ENCODE measurements at places on chromosomes 5 and 9.

DNA sequence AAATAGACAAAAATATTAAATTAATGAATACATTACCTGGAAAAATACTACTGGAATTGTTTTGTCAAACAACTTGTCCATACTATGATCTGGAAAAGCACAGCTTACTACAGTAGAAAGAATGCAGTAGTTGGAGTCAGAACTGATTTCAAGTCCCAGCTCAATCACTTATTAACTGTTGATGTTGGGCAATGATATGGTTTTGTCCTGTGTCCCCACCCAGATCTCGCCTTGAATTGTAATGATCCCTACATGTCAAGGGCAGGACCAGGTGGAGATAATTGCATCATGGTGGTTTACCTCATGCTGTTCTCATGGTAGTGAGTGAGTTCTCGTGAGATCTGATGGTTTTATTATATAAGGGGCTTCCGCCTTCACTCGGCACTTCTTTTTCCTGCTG lies 247.5 kb downstream of the CD180 start:
- ATAC-seq = no peak

GRCh38 chr9:129145841-129146292 lies 32.2 kb downstream of the IER5L start:
- ATAC-seq = no peak

GRCh38 chr5:127086589-127086988 lies 13.3 kb upstream of the C5orf63 start:
- ATAC-seq = no peak

DNA sequence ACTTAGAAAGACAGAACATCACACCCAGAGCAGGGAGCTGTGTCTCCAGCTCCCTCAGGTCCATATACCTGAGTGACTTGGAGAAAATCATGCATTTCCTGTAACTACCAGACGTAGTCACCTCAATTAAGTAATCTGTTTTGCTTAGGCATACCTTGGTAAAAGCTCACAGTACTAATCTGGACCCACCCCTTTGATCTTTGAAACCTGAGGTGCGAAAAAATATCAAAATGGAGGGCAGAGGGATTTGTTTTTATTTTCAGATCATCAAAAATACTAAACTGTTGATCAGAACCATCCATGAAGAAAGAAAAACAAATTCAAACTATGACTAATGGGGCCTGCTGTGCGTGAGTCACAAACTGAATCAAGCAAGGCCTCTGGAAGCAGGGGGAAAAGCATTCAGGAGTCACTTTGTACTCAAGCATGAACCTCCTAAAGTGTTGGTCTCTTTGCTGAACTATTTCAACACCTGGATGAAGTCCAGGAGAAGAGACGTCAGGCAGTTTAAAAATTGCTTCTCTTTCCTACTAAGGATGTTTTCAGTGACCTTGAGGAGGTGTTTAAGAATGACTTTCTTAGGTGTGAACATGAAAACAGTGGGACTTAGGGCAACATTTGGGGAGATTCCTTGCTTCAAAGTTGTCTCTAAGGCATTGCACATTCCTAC lies 76.3 kb downstream of the MUSK start:
- no peak for ATAC-seq

- no peak for ATAC-seq
Observed at GRCh38 chr5:151706906-151707305, 20.2 kb upstream of the SPARC start.

- ATAC-seq = no peak
Observed at GRCh38 chr9:108811944-108812343, 43.8 kb downstream of the ACTL7B start.

- ATAC-seq = no peak
Observed at GRCh38 chr5:177469750-177470525, 3.5 kb downstream of the DBN1 start.

- ATAC-seq = no peak
Observed at GRCh38 chr5:152089644-152090043, 165.0 kb upstream of the GLRA1 start.

GRCh38 chr5:172561151-172561550 lies 79.9 kb upstream of the NEURL1B start:
- no peak for ATAC-seq

GRCh38 chr5:88474574-88474973 lies 205.9 kb upstream of the TMEM161B start:
- ATAC-seq = no peak

- no peak for ATAC-seq
Observed at GRCh38 chr9:120729791-120730241, 15.5 kb upstream of the MEGF9 start.

DNA sequence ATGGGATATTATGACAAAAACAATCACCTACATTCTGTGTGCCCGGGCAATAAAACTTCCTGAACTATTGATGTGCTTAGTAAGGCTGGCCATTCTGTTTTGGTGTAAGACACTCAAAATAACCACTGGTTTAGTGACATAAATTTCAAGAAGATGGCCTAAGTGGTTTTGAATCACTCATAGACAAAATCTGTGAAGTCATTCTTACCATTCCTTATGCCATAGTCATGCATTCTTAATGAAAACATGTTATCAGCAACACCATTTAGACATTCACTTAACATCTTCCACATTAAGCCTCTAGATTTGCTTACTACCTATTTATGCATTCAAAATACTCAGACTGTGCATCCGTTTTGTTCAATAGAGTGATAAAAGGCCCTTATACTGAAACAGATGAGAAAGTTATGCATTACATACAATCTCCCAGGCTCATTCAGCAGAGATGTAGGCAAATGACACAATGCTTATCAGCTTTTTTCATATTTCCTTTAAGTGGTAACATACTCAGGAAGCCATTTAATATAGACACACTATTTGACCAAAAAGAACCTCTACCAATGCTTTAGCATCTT lies 848.8 kb upstream of the DMAC1 start:
- no peak for ATAC-seq

- no peak for ATAC-seq
Observed at GRCh38 chr5:32115985-32116384, 58.1 kb downstream of the GOLPH3 start.

DNA sequence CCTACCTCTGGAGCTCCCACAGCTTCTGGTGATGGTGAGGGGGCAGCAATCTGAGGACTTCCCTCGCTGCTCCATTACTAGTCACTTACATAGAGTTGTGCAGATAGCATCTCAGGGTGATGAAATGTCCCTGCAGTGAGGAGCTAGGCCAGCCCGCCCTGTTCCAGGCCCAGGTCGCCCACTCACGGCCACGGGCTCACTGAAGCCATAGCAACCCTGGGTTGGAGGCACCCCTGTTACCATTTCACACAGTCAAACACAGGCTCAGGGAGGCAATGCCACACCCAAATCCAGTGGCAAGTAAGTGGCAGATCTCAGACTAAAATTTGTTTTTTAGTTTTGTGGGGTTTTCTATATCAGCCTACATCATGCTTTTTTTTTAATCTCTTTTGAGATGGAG lies 19.6 kb downstream of the SH2D3C start:
- ATAC-seq = no peak

GRCh38 chr9:81396528-81396927 lies 292.8 kb downstream of the TLE1 start:
- ATAC-seq = no peak

GRCh38 chr9:38075272-38075671 lies 6.2 kb upstream of the SHB start:
- no peak for ATAC-seq

DNA sequence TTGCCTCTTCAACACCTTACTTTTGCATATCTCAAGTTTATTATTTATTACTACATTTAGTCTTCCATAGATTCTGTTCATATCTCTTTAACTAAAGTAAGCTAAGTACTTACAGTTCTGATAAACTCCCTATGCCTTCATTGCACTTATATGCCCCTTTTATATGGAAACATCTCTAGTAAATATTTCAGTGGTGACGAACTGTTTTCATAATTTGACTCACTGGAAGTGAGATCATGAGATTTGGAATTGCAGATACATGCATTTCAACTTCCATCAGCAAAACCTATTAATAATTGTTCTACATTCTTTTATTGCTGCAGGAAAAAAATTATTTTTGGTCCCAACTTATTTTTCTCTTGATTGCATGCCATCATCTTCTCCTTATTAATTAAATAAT lies 263.5 kb downstream of the CD180 start:
- no peak for ATAC-seq

GRCh38 chr5:72847439-72847838 lies 31.0 kb downstream of the TNPO1 start:
- ATAC-seq = no peak

GRCh38 chr5:151286246-151286645 lies 17.3 kb downstream of the SLC36A3 start:
- no peak for ATAC-seq

DNA sequence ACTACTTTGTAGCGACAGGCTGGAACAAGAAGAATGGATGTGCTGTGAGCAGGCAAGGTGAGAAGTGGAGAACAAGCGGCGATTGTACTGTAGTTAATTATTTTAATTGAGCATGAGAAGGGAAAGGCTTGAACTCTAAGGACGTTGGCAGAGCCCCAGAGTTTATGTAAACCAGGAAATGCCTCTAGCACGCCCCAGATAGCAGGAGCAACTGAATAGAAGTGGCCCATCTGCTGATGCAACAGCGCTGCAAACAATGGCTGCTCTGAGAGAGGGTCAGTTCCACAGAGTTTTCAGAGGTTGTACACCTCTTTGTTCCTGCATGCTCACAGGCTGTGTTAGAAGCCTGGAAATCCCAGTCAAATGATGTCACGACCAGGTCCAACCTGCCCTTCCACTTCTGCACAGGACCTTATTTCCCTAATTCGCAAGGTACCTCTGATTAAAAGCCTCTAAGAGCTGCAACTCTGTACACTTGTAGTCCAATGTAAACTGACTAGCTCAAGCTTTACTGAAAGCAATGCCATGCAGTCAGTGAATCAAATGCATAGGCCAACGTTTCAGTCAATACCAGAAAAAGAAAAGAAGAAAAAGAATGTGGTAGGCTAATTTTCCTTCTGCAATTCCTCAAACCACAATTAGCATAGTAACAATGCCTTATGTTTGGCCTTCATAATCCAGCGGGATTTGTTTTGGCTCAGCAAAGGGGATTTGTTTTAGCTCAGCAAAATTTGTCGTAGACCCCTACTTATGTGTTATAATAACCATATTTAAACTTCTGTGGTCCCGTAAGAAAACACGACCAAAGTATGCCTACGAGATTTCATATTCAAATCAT lies 119.6 kb upstream of the RETREG1 start:
- no peak for ATAC-seq

GRCh38 chr9:114264806-114265550 lies 57.9 kb upstream of the ORM1 start:
- no peak for ATAC-seq

DNA sequence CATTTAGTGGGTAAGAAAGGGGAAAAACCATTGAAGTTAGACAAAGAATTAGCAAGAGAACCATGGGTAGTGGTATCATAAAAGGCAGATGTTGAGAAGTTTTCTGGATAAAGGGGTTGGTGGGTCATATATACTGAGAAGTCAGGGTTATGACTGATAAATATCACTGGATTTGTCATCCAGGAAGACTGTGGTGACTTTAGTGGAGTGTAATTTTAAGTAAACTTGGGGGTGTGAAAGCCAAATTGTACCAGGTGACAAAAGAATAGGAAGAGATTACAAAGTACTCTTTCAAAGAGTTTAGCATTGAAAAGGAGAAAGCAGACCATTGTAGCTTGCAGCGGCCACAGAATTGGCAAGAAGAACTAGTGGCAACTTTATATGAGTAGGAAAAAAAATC lies 315.2 kb upstream of the DMAC1 start:
- ATAC-seq = no peak

GRCh38 chr9:123437201-123437600 lies 81.2 kb downstream of the CRB2 start:
- ATAC-seq = no peak

DNA sequence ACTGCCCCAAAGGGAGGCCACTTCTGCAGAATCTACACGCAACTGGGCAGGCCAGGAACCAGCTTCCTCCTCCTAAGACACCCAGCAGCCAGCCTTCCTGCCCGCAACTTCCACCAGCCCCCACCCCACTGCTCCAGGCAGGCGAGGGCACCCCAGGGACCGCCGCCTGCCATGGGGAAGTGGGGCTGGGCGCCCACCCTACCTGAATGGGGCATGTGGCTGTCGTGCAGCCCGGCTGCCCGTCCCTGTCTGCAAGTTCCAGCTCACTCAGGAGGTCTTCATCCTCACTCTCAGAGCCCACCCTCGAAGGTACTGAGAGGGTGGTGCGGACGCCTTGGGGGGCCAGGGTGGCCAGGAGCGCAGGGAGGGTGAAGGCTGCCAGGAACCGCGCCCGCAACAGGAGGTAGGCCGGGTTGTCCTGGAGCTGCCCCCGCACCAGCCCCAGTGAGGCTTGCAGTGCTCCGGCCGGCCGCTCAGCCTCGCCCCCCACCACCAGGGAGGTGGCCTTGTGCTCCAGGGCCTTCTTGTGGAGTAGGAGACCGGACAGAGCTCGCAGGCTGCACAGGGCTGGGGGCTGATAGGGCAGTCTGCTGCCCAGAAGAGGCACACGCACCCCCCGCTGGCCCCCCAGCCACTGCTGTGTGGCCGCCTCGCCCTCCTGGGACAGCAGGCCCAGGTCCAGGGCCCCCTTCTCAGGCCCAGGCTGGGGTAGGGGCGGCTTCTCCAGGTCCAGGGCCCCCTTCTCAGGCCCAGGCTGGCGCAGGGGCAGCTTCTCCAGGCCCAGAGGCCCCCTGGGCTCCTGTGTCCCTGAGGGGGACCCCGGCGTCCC lies 4.1 kb upstream of the CARD9 start:
- ATAC-seq = no peak

- no peak for ATAC-seq
Observed at GRCh38 chr5:170444969-170445505, 55.9 kb upstream of the KCNMB1 start.

- no peak for ATAC-seq
Observed at GRCh38 chr5:82728926-82729702, 348.1 kb downstream of the TMEM167A start.

- no peak for ATAC-seq
Observed at GRCh38 chr9:132671620-132672412, 1.6 kb downstream of the GTF3C4 start.

- ATAC-seq = no peak
Observed at GRCh38 chr5:113276001-113276400, 158.8 kb downstream of the TSSK1B start.

DNA sequence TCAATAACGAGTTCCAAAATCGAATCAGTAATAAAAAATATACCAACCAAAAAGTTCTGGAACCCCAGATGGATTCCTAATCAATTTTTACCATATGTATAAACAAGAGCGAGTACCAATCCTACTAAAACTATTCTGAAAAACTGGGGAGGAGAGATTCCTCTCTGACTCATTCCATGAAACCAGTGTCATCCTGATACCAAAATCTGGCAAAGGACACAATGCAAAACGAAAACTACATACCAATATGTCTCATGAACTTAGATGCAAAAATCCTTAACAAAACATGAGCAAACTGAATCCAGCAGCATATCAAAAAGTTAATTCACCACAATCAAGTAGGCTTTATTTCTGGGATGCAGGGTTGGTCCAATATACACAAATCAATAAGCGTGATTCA lies 30.5 kb upstream of the MACIR start:
- no peak for ATAC-seq

GRCh38 chr5:82792096-82792495 lies 285.1 kb downstream of the TMEM167A start:
- ATAC-seq = no peak

DNA sequence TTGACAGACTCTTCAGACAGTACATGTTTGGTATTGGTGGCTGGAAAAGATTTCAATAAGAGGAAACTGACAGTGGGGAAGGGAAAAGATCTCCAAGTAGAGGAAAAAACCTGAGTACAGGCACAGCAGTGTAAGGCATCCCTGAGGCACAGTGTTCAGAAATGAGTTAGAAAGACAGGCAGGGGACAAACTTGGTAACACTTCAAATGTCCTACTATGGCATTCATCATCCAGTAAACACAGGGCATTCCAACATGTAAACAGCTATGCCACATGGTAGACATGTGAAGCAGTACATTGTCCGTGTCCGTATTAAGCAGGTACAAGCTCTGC lies 45.0 kb upstream of the NR5A1 start:
- no peak for ATAC-seq

Data from stimulated activated memory B cell treated with anti-CD40 and anti-IgM and Interleukin-4, amounts not matched to agents 10 μg/mL and 1 μg/mL and 100 μg/mL, for 72 hours (primary cell).